SW480 (cell line): ENCODE measurements at places on chromosomes 2 and 18.
A peak's percentile ranks its signal among the peaks of the same experiment; 100 is the strongest.

DNA sequence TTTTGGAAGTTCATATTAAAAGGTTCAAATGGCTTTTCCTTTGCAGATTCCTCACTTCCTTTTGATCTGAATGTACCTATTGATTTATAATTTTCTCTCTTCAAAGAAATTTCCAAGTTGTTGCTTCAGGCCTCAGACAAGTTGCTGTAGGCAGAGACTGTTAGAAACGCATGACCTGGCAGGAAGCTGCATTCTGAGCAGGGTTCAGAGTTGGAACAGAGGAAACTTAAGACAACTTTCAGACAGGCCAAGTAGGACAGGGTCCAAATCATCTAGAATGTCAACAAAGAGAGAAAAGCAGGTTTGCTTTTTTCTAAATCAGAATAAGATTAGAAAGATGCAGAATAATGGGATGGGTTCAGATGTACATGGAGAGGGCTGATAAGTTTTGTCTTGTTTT is 416.3 kb downstream of the LRP1B start:
- DNase-seq, result no peak

DNA sequence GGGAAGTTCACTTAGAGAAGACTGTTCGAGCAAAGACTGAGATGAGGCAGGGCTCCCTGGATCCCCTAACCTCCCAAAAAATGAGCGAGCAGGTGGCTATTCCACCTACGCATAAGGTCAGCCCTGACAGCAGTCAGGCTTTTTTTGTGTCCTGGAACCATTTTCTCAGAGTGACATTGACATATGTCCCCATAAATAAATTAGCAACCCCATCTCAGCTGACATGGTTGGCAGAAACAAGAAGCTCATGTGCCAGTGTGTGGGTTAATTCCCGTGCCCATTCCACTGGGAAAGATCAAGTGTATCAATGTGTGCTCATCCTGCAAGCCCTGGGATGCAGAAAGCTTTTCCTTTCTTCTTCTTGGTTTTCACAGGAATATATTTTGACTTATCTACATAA is 740.4 kb upstream of the CELF4 start:
- DNase-seq, result no peak

- no peak for DNase-seq
These were observed 30.6 kb upstream of the CYP1B1 start for GRCh38 chr2:38106405-38107094.

GRCh38 chr2:105403241-105403782 is 4.5 kb upstream of the FHL2 start:
- DNase-seq, result peak; percentile 62

DNA sequence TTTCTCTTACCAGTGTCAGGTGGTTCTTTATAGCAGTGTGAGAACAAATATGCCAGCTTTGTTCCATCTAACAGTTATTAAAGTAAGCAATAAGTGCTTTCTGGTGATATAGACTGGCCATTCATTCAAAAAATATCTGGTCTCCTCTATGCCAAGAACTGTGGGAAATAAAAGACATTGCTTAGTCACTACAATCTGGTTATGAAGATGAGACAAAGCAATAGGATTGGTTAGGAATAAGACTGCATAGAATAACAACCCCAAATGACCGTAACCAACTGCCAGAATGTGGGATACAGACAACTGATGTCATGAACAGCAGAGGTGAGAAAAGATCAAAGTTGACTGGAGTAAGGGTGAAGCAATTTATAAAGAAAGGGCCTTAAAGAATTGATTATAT is 83.8 kb downstream of the MBD2 start:
- DNase-seq, result no peak

DNA sequence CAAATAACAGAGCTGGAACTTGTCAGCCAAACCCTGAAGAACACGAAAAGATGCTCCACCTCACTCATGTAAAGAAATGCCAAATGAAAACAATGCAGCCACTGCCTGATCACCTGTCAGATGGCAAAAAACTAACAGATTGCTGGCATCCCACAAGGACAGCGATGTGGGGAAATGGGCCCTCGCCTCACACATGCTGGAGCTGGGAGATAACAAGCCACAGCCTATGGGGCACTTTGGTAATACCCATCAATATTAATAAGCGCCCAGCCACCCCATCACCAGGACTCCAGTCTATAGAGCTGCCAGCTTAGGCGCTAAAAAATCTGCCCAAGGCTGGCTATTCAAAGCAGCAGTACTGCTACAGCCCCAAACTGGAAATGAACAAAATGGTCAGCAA is 27.0 kb downstream of the TFCP2L1 start:
- no peak for DNase-seq

DNA sequence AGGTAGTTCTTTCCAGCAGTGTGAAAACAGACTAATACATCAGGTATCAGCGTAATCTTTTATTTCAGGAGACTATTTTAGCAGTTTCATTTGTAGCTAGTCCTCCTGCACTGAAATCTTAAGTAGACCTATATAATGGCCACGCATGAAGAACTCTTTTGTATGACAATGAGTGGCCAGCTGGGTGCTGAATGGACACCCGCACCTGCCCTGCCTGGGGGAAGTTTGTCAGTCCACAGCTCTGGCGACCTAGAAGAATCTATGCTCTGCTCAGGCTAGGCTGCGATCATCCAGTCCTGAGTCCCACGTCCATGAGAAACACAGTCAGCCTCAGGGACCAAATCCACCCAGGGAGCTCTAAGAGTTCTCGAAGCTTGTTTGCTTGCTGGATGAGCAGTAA is 709.2 kb upstream of the ID2 start:
- DNase-seq, result no peak

- no peak for DNase-seq
These were observed 809.9 kb downstream of the TSN start for GRCh38 chr2:122565364-122565763.

DNA sequence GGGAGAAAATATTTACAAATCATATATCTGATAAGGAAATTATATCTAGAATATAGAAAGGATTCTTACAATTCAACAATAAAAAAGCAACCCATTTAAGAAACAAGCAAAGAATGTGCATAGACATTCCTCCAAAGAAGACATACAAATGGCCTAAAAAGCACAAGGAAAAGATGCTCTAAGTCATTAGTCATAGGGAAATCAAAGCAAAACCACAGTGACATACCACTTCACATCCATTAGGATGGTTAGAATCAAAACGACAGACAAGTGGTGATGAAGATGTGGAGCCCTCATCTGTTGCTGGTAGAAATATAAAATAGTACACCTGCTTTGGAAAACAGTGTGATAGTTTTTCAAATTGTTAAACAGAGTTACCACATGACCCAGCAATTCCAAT is 48.2 kb downstream of the MAPRE2 start:
- DNase-seq, result no peak

DNA sequence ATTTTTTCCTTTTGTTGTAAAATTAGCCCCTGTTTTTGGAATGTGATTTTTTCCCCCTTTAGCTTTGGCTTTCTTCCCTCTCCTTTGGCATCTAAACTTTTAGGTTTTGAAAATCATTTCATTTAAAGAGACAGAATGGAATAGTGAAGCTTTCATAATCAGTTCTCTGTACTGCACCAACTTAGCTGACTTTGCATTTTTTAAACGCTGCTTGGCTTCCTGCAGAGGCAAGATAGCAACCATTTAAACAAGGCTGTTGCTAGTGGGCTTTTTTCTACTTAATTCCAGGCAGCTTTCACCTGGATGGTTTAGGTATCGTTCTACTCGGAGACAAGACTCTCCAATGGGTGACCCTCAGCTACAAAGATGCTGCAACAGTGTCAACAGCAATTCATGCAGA is 267.9 kb upstream of the PKDCC start:
- no peak for DNase-seq

DNA sequence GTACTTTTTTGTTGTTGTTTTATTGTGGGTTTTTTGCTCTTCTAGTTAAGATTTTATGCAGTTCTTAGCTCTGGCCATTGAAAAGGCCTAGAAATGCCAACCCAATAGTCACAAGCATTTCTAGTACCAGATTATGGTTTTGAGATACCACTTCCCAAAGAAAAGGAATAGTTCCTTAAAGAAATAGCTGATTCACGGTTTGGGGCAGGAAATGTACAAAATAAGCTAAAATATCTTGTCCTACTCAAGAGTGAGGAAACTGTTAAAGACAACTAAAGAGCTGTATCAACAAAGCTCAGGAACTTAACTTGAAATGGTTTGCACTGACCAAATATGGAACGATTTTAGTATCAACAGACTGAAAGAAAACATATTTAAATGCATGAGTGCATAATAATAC is 35.4 kb downstream of the PGAP1 start:
- DNase-seq, result no peak

DNA sequence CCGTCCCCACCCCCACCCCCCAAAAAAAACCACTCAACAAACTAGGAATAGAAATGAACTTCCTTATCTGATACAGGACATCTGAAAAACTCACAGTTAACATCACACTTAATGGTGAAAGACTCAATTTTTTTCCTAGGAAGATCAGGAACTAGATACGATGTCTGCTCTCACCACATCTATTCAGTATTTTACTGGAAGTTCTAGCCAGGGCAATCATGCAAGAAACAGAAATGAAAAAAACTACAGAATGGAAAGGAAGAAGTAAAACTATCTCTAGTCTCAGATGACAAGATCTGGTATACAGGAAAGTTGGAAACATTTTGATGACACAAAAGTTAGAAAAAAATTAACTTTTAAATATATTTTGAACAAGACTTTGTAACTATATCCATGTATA is 114.4 kb upstream of the FZD5 start:
- DNase-seq, result no peak

GRCh38 chr2:69700381-69700780 is 41.6 kb upstream of the ANXA4 start:
- DNase-seq, result no peak

DNA sequence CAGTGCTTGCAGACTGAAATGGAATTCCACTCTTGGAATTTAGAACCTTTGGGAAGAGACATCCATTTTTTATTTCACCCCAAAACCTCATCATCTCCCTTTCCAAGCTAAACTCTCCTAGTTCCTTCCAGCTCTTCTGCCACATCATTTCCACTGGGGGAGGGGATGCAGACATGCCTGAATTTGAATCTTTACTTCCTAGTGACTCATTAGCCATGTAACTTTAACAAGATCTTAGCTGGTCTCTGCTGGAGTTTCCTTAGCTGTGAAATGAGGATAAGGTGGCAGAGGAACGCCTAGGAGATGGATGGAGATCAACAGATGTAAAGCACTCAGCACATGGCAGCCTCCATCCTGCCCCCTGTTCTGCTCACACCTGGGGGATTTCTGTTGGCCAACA is 266.8 kb downstream of the EN1 start:
- no peak for DNase-seq

- no peak for DNase-seq
These were observed 28.4 kb downstream of the PLEKHA3 start for GRCh38 chr2:178508646-178509045.

- DNase-seq, result no peak
These were observed 13.3 kb downstream of the CHRNA1 start for GRCh38 chr2:174750923-174751441.

GRCh38 chr18:26454192-26454591 is 94.2 kb downstream of the KCTD1 start:
- DNase-seq, result no peak

GRCh38 chr2:50515638-50516037 is 516.3 kb downstream of the NRXN1 start:
- DNase-seq, result no peak

DNA sequence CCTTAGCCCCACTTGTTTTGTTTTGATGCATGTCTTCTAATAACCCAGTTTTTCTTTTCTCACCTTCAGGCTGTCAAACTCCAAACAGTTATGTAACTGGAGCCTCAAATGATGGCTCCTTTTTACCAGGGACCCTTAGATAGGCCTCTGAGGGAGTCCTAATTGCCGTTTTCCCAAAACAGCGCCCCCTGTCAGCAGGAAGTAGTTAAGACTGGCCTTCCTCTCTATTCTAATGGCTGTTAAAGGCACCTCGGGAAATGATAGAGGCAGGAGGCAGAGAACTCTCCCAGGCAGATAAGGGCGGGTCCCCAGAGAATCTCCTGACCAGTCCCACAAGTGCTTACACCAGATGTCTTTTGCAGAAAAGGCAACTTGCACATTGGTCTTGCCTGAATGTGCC is 123.2 kb downstream of the KCNS3 start:
- DNase-seq, result no peak

GRCh38 chr2:84884449-84884848 is 3.6 kb upstream of the TRABD2A start:
- DNase-seq, result no peak

DNA sequence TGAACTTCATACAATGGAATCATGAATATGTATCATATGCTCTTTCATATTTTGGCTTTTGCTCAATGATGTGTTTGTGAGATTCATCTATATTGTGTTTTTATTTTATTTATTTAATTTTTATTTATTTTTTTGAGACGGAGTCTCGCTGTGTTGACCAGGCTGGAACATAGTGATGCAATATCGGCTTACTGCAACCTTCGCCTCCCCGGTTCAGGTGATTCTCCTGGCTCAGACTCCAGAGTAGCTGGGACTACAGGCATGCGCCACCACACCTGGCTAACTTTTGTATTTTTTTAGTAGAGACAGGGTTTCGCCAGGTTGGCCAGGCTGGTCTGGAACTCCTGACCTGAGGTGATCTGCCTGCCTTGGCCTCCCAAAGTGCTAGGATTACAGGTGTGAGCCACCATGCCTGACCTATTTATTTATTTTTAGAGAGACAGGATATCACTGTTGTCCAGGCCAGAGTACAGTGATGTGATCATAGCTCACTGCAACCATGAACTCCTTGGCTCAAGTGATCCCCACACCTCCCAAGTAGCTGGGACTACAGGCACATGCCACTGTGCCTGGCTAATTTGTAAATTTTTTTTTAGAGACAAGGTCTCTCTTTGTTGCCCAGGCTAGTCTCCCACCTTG is 74.5 kb downstream of the TET3 start:
- DNase-seq, result no peak

- DNase-seq, result no peak
These were observed 139.6 kb upstream of the ARHGAP28 start for GRCh38 chr18:6589923-6590322.

GRCh38 chr18:13379062-13379865 is 160.7 kb downstream of the LDLRAD4 start:
- DNase-seq, result no peak

DNA sequence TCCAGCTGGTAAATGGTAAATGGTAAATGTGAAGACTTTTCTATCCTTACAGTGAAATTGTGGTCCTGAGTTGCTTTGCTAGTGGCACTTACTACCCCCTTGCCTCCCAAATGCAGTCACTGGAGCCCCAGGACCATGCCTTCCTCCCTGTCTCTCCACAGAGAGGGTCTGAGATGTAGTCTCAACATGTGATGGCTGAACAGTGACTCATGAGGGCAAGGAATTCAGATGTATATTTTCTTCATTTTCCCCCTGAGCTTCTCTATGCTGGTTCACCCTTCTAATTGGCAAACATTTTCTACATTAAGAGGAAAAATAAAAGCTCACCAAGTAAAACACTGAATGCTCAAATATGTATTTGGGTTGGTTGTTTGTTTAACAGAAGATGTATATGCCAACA is 232.0 kb downstream of the SH3BP4 start:
- no peak for DNase-seq

GRCh38 chr2:233051241-233052149 is 8.6 kb upstream of the INPP5D start:
- DNase-seq, result no peak

DNA sequence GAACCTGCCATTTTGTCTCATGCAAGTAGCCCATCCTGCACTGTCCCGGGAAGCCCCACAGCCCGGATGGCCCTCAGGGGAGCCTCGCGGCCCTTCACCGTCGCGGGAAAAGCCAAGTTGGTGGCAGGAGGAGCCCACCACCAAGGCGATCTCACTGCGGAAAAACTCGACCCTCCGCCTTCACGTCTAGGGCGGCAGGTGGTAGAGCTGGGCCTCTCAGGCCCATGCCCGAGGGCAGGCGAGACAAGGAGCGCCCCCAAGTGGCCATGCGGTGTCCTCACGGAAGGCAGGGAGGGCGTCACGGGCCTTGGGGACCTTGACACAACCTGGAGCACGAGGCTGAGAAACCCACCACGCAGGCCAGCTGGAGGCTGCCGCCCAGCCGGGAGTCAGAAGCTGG is 34.8 kb upstream of the SKA1 start:
- DNase-seq, result no peak
